ENCODE measurements at places on chromosomes 5 and 9.

GRCh38 chr9:88995627-88996026 lies 4.4 kb downstream of the S1PR3 start:
- DNase-seq: no peak

DNA sequence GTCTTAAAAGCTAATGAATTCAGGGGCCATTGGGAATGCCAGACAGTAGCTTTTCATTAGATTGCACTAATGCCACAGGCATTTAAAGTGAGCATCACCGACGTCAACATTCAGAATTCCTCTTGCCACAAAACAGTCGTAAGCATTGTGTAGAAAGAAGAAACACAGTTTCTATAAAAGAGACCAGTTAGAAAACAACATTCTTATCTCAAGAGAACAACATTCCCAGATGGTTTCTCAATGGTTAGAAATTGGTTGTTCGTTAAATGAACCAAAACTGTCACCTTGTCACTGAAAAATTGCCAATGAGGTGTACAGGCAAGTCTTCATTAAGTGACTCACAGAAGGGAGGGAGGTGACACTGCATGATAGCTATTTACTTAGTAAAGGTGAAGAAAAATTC lies 401.6 kb upstream of the PRR16 start:
- no peak for DNase-seq

DNA sequence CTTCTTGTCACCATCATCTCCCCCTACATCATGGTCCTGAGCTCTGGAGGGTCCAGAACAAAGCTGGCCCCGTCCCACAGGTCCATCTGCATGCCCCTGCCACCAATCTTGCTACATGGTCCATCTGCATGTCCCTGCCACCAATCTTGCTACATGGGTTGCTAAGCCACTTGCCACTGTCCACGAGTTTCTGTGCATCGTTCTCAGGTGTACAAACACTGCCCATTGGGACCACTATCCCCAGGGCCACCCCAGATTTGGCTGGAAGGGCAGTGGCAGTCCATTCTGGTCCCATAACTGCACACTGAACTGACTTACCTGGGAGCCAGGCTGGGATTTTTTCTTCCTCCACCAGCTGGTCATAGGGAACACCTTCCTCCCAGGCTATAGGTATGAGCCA lies 8.0 kb upstream of the LAMC3 start:
- DNase-seq: no peak

- no peak for DNase-seq
Measured at GRCh38 chr5:74052441-74053221, 426.6 kb downstream of the ARHGEF28 start.

GRCh38 chr5:61402244-61402823 lies 70.3 kb downstream of the ZSWIM6 start:
- DNase-seq: no peak

DNA sequence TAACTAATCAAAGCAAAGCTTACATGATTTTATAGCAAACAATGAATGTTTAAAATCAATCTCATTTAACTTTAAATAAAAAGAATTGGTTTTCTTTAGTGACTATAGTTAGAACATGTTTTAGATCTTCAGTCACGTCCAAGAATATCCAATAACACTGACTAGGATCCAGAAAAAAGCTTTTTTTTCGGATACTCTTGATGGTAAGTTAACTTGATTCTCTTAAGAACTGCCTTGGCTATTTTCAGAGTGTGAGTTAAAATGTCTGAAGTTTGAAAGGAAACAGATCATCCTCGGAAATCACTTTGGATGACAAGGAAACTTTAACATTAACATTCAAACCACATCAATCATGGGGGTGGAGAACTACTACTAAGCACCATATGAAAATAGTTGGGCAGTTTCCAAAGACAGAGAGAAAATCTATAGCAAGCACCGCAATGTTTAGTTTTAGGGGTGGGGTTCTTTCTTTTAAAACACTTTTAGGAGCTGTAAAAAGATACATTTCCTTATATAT lies 83.7 kb upstream of the SLC27A6 start:
- DNase-seq: no peak

- DNase-seq: no peak
Measured at GRCh38 chr5:172478256-172478655, 23.9 kb upstream of the SH3PXD2B start.

- DNase-seq: no peak
Measured at GRCh38 chr5:16578474-16578883, 38.3 kb downstream of the RETREG1 start.

- no peak for DNase-seq
Measured at GRCh38 chr5:172235132-172235780, 41.3 kb downstream of the EFCAB9 start.

GRCh38 chr5:16983022-16983639 lies 47.0 kb upstream of the MYO10 start:
- DNase-seq: no peak

- no peak for DNase-seq
Measured at GRCh38 chr9:119675951-119676350, 306.7 kb upstream of the BRINP1 start.

- peak; percentile 74 for DNase-seq
Measured at GRCh38 chr5:56669534-56670483, 145.5 kb upstream of the MAP3K1 start.

DNA sequence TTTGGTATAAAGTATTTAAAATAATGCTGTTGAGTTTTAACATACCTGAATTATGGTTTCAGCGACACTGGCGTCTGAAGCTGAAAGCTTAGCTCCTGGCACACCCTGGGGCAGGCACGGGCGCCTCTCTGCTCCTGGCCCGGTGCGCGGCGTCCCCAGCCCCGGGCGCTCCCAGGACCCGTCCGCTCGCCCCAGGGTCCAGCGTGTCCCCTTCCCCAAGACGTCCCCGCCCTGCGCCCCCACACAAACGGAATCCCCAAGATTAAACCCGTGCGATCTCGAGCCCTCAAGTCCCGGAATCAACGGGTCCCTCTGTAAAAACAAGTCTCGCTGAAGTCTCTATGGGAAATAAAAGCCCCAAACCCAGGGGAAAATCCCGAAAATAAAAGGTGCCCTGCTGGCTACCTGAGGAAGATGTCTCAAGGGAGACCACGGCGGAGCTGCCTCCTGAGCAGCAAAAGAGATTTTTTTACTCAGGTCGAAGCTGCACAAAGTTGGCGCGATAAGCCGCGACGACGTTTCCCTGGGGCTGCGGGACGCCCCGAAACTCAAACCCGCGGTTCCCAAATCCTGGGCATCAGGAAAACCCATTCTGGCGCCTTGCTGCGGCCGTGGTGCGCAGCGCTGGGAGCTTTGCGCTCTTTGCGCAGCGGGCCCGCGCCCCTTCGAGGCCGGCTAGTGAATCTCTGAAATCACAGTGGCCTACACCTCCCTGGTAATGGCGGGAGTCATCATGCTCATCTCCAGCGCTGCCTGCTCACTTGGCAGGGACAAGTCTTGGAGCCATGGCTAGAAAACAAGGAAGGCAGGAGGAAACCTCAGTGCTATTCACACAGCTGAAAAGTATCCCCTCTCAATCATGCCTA lies 6.3 kb upstream of the IFNA8 start:
- peak; percentile 34 for DNase-seq

DNA sequence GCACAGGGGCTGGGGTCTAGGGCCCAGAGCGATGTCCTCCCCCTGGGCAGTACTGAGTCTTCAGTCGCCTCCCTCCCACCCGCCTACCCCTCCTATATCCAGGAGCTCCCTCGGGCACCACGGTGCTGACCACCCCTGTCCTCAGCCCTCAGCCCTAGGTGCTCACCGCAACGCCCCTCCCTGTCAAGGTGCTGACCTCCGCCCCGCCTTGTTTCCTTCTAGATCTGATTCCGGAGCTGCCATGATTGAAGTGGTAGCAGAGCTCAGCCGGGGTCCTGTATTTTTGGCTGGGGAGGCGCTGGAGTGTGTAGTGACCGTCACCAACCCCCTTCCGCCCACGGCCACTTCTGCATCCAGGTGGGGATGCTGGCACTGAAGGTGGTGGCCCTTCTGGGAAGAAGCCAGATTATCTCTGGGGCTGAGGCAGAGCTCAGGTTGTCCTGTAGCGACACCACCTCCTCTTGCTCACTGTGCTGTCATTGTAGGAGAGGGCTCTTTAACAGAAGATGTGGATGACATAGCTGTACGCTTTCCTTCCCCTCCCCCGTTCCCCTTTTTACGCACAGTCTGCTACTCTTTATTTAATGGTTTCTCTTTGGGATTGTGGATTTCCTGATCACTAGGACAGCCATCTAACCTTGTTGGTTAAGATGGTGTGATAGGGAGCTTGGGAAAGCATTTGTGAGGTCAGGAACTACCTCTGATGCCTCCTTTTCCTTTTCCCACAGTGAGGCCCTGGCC lies 598 bp downstream of the RGP1 start:
- DNase-seq: peak; percentile 57

GRCh38 chr9:126025991-126026390 lies 278.8 kb downstream of the PBX3 start:
- DNase-seq: no peak

DNA sequence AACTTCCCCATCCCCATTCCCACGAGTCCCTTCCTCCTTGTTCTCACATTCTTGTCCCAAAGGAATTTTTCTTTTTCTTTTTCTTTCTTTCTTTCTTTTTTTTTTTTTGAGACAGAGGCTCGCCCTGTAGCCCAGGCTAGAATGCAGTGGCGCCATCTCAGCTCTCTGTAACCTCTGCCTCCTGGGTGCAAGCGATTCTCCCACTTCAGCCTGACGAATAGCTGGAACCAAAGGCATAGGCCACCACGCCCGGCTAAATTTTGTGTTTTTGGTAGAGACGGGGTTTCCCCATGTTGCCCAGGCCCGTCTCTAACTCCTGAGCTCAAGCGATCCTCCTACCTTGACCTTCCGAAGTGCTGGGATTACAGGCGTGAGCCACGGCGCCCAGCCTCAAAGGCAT lies 751 bp downstream of the DNAI1 start:
- no peak for DNase-seq

- DNase-seq: no peak
Measured at GRCh38 chr9:102514541-102514940, 480.6 kb upstream of the CYLC2 start.

- DNase-seq: peak; percentile 79
Measured at GRCh38 chr5:76556511-76557221, 66.5 kb downstream of the F2RL2 start.

GRCh38 chr5:128287740-128288139 lies 204.2 kb downstream of the SLC12A2 start:
- no peak for DNase-seq

DNA sequence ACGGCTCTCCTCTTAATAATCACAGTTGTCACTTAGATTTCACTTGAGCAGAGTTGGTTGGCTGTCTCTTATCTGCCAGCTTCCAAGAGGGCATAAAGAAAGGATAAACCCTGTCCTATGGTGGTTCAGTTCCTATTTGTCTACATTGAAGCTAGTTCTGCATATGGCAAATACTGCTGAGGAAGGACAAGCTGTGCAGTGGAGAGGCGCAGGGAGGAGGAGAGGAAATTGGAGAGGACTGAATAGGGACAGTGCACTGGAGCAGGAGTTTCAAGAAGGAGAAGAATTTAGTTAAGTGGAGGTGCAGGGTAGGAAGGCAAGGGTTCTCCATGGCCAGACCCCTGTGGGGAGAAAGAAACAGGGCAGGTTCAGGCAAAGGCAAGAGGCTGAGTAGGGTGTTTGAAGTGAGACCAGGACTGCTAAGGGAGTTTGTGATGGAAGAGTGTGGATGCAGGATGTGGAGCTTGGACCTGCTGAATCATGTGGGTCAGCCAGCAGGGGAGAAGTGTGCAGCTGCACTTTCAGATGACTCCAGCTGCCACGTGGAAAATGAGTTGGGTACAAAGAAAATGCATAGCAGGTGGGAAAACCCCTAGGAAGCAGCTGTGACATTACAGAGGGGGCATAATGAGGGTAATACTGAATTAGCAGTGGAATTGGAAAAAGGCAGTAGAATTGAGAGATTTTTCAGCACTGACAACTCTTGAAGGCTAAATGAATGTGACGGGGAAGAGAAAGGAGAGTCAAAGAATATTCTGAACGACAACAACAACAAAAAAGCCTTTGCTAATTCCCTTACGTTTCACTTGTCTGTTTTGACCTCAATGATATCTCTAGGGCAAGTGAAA lies 66.8 kb downstream of the MAMDC2 start:
- DNase-seq: no peak

GRCh38 chr9:90890146-90890810 lies 88.7 kb downstream of the SYK start:
- DNase-seq: no peak

DNA sequence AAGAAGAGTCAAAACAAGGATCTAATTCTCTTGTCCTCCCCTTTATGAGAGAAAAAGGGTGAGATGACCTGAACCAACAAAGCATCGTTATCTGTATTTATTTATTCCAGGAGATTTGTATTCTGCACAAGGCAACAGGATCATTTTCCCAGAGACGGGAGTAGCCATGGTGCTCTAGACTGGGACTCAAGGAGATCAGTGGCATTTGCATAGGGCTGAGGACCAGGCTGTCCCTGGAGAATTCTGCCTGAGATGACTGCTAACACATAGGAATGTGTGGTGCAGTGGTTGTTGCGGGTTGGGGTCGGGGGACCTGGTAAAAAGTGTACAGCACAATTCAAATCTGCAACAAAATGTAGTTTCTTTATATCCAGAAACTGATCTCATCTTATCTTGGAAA lies 22.3 kb upstream of the ZNF474 start:
- DNase-seq: no peak

DNA sequence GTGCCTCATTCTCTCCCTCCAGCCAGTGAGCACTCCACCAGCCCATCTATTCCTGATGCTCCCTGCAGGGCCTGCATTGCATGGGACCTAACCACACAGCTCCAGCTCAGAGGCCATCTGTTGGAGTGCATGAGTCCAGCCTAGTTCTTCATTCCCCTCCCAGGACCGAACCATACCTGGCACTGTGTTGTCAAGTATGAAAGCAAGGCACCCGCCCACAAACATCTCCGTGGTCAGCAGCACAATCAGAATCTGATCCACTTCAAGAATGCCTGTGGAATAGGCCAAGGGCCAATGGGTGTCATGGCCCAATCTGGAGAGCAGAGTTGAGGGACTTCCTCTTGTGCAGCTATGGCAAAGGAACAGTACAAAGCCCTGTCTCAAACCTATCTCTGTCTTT lies 5.9 kb downstream of the SLC23A1 start:
- no peak for DNase-seq

GRCh38 chr9:89116064-89116804 lies 62.4 kb downstream of the SHC3 start:
- DNase-seq: no peak

GRCh38 chr5:128349044-128349858 lies 188.8 kb downstream of the FBN2 start:
- DNase-seq: no peak

GRCh38 chr9:34375901-34376595 lies 650 bp downstream of the MYORG start:
- peak; percentile 62 for DNase-seq

- DNase-seq: no peak
Measured at GRCh38 chr9:113886466-113886865, 10.4 kb downstream of the ZNF618 start.

DNA sequence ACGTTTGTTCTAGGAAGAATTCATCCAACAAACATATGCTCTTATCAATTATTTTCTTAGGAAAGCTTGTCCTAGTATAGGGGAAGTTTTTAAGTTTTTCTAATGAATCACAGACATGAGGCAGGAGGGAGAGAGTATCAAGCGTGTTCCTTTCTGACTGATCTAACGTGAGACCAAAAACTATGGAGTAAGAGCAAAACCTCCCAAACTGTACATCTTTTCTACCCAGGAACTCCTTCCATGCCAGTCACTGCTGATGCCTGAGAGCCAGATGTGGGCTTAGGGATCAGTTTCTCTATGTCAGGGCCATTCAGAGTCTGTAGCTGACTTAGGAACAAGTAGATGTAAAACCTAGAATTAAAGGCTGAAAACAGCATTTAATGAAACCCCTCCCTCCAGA lies 51.7 kb upstream of the NFIB start:
- no peak for DNase-seq

Data from GM13976 (cell line).